Purkinje cell (primary cell): ENCODE measurements at places on chromosomes 2 and 18. TPM values are rescaled to one million over a fixed set of nuclear protein-coding genes. Genes with fewer than 3 reads are reported as not detected.

The MPP4 gene
- polyA plus RNA-seq, result 0.42 and 1.4 TPM in 2 replicates

The GALNT13 gene
- 16.1 and 17.3 TPM in 2 replicates for polyA plus RNA-seq

The C1GALT1C1L gene
- polyA plus RNA-seq, result 1.7 and 2.1 TPM in 2 replicates

The B4GALT6 gene
- 43.5 and 44.0 TPM in 2 replicates for polyA plus RNA-seq

The ABI2 gene
- 41.4 and 41.7 TPM in 2 replicates for polyA plus RNA-seq

The CDH20 gene
- 1.2 and 1.6 TPM in 2 replicates for polyA plus RNA-seq

The SLC5A7 gene
- polyA plus RNA-seq, result not detected in 2 replicates

The G6PC2 gene
- not detected in 2 replicates for polyA plus RNA-seq

The CGREF1 gene
- 28.9 and 37.0 TPM in 2 replicates for polyA plus RNA-seq

The FEV gene
- not detected in 2 replicates for polyA plus RNA-seq

The PLCD4 gene
- polyA plus RNA-seq, result 12.3 and 13.9 TPM in 2 replicates

The GKN1 gene
- 2.8 and 5.7 TPM in 2 replicates for polyA plus RNA-seq
